ENCODE measurements at places on chromosomes 1 and 21.
A peak's percentile ranks its signal among the peaks of the same experiment; 100 is the strongest.

DNA sequence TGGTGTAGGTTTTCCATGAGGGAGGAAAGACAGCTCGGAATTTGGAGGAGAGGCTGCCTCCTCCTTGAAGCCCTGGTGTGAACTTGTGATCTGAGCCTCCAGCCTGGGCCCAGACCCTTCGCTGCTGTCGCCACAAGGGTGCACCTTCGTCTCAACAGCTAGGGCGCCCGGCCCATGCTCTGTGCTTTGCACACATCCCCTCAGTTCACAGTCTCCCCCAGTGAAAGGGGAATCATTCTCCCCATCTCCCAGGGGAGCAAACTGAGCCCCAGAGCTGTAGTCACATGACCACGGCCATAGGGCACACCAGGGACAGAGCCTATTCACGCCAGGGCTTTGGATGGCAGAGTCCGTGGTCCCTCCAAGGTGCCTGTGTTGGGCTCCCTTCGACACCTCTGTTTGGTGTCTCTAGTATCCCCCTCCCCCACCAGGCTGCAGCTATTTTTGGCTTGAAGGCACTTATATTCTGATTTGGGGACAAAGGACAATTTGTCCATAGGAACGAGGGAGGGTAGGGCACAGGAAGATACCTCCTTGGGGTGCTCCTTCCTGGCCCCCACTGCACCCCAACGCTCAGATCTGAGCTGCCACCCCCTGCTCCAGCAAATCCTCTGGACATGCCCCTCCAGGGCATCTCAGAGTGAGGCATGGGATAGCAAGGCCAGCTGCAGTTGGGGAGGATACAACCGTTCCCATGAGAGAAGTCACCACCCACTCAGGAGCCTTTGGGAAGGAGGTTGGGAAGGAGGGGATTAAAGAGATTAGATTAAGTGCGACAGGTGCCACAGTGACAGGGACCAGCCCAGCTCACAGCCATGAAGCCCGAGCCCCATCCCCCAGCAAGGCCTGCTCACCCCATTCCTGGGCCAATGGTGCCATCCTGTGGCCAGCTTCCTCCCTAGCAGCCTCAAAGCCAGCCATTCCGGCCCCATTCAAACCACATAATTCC is 15.7 kb downstream of the MATN1 start:
- peak; percentile 27 for DNase-seq

DNA sequence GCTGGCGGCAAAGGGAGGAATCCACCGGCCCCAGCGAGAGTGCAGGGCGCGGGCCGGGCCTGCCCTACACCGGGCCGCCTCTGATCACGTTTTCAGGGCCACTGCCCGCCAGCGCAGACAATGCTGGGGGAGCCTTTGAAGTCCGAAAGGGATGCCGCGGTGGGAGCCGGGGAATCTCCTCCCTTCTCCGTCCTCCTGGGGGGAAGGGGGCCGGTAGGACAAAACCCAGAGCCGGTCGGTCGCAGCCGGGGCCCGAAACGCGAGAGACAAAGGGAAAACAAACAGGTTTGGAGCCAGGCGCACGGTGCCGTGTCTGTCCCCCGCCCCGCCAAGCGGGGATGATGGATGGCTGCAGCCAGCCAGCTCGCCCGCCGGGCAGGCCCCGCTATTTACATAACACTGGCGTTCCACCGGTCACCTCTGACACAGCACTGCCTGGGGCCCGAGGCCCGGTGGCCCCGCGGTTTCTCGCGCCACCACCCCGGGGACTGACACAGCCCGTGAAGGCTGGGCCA is 92.0 kb downstream of the CASZ1 start:
- DNase-seq: no peak

DNA sequence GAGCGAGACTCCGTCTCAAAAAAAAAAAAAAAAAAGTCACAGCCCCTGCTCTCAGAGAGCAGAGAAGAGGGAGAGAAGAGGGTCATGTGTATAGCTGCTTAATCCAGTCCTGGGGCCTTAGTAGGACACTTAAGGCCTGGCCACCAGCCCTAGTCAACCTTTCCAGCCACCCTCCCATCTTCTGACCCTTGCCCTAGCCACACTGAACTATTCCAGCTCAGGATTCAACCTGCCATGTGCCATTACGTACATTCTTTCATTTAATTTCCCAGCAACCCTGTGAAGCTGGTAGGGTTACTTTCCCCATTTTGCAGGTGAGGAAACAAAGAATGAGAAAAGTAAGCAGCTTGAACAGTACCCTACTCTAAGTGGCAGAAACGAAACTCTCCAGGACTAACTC is 9.0 kb downstream of the FOXO6 start:
- DNase-seq: no peak

- no peak for DNase-seq
Measured at GRCh38 chr21:25170681-25171080, 436.6 kb downstream of the MRPL39 start.

DNA sequence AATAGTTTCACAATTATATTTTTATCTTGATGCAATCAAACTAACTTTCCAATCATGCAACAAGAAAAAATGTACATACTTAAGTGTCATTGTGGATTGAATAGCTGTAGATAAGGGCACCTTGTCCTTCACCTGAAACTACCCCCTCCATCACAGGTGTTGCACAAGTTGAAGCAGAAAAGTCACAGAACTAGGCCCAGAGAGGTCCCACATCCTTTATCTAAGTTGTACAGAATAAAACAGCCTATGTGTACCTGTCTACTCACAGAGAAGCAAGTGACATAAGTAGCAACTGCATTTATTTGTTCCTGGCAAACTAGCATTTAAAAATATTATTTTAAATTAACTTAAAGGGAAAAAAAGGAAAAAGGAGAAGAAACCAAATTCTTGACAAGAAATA is 256.8 kb downstream of the FAF1 start:
- DNase-seq: no peak

DNA sequence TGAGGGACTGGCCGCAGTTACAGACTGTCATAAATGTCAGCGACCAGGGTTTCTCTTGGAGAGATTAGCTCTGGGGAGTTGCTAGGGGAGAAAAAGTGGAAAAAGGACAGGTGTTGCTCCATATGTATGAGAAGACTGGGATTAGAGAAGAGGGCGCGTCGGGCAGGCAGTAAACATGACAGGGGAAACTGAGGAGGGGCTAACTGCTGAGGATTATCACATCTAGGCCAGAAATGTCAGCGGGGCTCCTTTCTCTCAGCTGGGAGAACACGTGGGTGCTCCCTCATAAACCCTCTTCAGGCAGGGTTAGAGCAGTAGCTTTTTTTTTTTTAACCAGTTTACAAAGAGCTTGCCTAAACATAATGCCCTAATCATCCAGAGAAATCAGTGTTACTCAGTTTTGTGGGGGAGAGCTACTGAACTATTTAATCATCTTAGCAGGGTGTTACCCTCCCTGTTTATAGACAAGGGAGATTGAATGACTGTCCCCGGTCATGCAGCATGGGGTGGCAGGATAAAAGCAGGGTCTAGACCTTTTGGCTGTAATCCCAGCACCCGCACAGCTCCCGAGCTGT is 35.2 kb downstream of the ELAPOR1 start:
- DNase-seq: no peak

DNA sequence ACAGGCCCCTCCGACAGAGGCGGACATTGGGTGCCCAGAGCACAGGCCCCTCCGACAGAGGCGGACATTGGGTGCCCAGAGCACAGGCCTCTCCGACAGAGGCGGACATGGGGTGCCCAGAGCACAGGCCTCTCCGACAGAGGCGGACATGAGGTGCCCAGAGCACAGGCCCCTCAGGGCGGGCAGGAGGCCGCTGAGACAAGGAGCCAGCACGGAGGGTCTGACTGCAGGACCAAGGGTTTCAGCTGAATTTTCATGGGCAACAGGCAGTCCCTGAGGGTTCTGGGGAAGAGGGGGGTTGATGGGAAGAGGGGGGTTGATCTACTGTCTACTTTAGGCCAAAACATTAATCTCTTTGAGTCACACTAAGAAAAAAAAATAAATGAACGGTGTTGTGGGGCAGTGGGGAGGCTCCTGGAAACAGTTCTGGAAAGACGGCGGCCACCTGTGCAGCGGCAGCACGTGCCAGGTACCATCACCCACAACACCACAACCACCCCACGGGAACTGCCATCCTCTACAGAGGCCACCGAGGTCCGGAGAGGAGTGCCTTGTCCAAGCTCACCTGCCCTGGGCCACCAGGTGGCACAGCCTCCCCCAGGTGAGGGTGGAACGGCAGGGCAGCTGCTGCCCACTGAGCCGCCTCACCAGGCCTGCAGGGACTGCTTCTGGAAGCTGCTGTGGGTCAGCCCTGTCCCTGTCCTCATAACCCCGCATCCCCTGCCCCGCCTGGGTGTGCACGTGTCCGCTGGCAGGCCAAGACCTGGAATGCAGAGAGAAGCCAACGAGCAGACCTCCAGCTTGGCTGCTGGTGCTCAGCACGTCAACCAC is 20.5 kb downstream of the PRDM15 start:
- DNase-seq: no peak

- DNase-seq: no peak
Measured at GRCh38 chr1:55833529-55834091, 618.4 kb upstream of the USP24 start.

Measured in CD4-positive, alpha-beta T cell treated with Interleukin-4 for 4 hours (primary cell).